RPMI7951 (cell line): ENCODE measurements at places on chromosomes 2 and 18. TPM values are rescaled to one million over a fixed set of nuclear protein-coding genes. Genes with fewer than 3 reads are reported as not detected.
A peak's percentile ranks its signal among the peaks of the same experiment; 100 is the strongest.

Gene GCKR
- not detected in 2 replicates for total RNA-seq

Gene PAX3
- total RNA-seq = 31.7 and 35.4 TPM in 2 replicates

DNA sequence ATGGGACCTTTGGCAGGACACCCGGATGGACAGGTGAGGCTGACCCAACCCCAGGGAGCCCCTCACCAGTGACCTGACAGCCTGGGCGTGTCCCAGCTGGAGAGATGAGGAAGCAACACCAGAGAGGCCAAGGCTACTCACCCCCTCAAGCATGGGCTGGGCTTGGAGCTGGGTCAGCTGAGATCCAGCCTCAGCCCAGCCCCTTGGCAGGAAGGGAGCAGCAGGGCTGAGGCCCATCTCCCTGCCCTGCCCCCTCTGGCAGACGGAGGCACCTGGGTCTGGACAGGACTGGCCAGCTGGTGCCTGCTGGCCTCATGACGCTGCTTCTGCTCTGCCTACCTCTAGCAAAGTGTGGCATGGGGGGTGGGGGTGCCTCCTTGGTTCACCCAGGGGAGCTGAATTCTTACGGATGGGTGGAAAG lies 37.8 kb downstream of the HS6ST1 start:
- no peak for DNase-seq

DNA sequence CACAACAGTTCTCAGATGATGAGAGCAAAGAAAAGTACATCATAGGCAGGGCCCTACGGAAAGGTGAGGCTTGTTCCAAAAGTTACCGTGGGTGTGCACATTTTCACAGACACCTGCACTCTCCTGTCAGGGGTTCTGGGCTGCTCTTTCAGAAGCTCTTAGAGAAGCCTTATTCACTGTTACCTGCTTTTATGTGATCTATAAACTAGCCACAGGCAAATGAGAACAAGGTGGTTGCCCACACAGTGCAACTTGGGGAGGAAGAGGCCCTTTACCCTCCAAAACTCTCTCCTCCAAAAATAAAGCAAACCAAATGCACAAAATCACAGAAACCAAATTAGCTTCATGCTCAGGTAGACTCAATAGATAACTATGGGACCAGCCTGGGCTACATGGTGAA lies 11.1 kb upstream of the CUL3 start:
- no peak for DNase-seq

GRCh38 chr2:73718851-73719621 lies 18.1 kb downstream of the TPRKB start:
- no peak for DNase-seq

DNA sequence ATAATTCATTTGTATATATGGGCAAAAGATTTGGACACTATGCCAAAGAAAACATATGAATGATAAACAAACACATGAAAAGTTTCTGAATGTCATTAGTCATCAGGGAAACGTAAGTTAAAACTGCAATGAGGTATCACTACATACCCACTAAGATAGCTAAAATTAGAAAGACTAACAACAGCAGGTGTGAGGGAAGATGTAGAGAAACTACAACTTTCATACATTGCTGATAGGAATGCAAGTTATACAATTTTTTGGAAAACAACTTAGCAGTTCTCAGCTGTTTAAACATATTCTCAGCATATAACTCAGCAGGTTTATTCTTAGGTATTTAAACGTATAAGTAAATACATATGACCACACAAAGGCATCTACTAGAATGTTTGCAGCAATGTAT lies 563.5 kb upstream of the KLHL29 start:
- no peak for DNase-seq

GRCh38 chr18:76528477-76529432 lies 33.7 kb upstream of the ZNF516 start:
- DNase-seq = peak; percentile 52
